ENCODE measurements at places on chromosomes 7 and 10.

DNA sequence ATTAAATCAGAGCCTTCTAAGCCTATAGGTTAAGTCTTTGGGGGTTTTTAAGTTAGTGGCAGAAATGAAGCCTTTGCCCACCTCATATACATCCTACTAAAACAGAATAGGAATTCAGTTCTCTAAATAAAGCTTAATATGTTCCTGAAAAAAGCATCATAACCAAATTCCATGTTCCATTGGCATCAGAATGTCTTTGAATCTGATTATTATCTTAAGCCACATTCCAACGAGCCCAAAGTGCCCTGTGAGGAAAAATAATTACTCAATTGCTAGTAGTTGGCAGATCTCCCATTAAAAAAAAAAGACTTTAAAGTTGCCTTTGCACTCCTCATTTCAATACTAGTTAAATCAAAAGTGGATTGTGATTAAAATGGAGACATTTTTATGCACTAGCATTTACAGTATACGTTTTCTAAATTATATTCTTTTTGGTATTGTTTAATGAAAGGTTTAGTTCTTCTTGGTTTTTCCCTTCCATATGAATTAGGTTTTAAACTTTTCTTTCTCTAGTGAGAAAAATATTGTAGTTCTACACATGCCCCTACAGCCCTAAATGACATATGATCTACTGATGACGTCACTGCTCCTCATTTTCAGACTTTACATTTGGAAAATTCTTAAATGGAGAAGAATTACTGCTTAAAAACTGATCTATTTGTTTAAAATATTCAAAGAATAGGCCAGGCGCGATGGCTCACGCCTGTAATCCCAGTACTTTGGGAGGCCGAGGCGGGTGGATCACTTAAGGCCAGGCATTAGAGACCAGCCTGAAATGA, 54.3 kb upstream of the CABCOCO1 start:
- DNase-seq: no peak

DNA sequence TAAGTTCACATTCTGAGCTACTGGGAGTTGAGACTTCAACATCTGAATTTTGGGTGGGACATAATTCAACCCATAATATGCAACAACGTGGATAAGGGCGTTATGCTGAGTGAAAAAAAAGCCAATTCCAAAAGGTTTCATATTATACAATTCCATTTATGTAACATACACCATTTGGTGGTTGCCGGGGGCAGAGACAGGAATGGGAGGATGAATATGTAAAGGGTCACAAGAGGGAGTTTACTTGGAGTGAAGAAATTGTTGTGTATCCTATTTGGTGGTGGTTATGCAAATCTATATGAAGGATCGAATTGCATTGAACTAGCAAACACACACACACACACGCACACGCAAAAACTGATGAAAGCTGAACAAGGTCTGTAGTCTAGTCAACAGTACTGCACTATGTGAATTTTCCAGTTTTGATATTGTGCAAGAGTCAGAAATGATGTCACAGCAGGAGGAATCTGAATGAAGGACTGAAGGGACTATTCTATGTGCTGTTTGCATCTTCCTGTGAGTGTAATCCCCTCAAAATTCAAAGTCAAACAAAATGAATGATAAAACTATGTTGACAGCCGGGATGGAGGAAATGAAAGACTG, 249.2 kb upstream of the HABP2 start:
- no peak for DNase-seq

DNA sequence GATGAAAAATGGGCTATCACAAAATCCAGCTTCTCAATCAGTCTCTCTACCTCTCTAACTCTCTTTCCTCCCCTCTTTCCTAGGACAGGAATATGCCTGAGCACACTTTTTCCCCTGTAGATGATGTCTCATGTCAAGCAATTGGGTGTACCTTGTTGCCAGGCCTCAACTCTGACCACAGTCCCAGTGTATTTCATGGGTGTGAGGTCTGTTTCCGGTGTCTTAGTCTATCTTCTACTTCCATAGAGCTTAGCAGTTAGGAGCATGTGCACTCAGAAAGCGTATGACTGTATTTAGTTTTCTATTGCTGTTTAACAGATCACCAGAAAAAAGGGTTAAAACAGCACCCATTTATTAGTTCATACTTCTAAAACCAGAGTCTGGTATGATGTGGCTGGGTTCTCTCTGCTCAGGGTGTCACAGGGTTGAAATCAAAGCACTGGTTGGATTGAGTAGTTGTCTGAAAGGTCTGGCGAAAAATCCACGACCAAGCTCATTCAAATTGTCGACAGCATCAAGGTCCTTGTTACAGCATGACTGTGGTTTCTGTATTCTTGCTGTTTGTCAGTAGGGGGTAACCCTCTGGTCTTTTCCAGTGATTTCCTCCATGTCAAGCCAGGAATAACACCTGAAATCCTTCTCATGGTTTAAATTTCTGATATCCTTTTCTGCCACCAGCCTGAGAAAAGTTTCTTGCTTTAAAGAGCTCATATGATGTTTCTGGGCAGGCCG, 130.0 kb downstream of the THSD7A start:
- DNase-seq: no peak

DNA sequence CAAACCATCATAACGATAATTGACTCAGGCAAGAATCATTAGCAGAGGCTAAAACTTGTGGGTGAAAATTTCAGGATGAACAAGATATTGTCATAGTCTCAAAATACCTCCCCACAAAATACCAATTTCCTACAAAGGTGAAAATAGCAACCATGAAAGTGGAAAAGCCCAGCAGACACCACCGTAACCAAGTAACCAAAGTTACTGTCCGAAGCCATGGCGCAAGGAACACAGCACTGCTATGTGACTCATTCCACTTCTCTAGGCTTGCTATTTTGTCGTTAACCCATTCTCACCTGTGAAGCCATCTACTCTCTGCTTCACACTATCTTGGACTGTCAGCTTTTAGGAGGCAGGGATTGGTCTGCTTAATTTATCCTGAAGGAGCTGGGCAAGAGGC, 113.8 kb upstream of the CACUL1 start:
- DNase-seq: no peak

DNA sequence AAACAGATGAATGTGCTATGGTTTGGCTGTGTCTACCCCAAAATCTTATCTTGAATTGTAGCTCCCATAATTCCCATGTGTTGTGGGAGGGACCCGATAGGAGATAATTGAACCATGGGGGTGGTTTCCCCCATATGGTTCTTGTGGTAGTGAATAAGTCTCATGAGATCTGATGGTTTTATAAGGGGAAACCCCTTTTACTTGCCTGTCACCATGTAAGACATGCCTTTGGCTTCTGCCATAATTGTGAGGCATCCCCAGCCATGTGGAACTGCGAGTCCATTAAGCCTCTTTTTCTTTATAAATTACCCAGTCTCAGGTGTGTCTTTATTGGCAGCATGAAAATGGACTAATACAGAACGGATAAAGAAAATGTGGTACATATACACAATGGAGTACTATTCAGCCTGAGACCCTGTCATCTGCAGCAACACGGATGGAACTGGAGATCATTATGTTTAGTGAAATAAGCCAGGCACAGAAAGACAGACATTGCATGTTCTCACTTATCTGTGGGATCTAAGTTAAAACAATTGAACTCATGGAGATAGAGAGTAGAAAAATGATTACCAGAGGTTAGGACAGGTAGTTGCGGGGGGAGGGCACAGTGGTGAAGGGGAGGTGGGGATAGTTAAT, 587.6 kb upstream of the NRP1 start:
- no peak for DNase-seq

DNA sequence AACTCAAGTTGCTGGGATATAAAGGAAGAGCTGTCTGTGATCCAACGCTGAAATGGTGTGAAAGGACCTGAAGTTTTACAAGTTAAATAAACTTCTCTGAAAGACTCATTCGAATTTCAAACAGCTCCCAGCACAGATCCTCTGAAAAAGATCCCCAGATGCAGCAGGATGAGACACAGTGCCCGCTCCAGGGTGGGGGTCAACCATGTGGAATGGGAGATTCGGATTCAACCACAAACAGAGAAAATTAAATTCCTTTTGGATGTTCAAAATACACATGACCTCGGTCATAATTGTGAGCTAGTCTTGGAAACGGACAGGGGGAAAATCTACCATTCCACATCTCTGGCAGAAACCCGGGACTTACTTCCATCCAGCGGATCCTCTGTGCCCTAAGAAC, 119.6 kb downstream of the PRKAG2 start:
- DNase-seq: no peak

- peak; percentile 43 for DNase-seq
Measured at GRCh38 chr10:87842776-87843497, 20.4 kb downstream of the KLLN start.

DNA sequence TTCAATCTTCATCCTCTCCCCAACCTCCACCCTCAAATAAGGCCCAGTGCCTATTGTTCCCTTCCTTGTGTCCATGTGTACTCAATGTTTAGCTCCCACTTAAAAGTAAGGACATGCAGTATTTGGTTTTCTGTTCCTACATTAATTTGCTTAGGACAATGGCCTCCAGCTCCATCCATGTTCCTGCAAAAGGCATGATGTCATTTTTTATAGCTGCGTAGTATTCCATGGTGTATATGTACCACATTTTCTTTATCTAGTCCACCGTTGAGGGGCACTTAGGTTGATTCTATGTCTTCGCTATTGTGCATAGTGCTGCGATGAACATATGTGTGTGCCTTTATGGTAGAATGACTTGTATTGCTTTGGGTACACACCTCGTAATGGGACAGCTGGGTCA, 7.2 kb upstream of the NEUROG3 start:
- no peak for DNase-seq

DNA sequence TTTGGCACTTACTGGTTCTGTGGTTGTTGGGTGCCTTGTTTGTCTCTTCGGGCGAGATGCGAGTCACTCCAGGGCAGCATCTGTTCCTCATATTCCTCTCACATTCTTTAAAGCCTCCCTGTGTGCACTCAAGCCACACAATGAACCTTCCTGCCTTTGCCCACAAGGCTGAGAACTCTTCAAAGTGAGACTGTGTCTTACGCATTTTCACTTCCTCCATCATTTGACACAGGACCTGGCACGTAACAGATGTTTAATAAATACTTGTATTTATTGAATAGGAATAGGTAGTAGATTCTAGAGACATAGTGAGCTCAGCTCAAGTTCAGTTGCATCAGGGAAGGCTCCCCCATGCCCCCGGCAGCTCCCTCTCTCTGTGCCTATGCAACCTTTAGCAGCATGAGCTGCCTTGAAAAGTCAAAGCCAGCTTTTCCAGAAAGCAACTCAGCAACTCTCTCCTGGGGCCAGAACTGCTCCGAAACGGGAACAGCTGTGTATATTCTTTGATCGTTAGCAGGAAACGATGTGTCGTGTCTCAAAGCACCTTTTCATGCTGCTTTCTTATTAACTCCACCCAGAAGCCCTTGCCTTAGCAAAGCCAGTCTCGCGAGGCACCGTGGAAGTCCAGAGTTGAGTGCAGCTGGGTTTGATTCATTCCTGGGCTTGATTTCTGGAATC, 97.5 kb downstream of the PFKFB3 start:
- DNase-seq: no peak

GRCh38 chr7:128939861-128940410, 2.2 kb downstream of the IRF5 start:
- no peak for DNase-seq

DNA sequence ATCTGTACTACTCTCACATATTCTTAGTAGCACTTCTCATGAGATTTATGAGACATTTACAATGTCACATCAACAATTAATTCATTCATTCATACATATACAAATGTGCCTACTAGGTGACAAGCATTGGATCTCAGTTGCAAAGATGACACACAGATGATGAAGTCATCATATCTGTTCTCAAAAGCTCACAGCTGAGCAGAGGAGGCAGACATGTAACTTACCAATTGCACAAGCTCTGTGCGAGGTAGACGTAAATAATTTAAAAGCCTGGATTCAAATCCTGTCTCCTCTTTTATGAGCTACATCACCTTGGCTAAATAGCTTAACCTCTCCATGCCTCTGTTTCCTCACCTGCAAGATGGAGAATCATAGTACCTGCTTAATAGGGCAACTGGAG, 109.4 kb upstream of the FAM133B start:
- no peak for DNase-seq

GRCh38 chr7:32658034-32658433, 162.7 kb downstream of the AVL9 start:
- no peak for DNase-seq

DNA sequence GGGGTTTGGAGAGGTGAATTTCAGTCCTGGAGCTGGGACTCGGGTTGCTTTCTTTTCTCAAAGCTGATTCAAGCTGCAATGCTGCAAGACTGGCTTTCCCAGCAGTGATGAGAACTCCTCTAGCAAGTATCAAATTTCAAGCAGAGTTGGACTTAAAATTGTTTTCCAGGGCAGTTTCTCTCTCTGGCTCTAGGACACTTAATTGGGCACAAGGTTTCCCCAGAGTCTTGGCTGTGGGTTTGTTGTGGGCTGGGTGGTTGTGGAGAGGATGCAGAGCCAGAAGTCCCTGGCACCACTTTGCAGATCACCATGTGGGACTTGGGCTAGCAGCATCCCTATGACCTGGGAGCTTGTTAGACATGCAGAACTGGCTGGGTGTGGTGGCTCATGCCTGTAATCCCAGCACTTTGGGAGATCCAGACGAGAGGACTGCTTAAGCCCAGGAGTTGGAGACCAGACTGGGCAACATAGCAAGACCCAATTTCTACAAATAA, 16.8 kb downstream of the AKR1B15 start:
- DNase-seq: no peak

- DNase-seq: no peak
Measured at GRCh38 chr10:6574664-6575176, 5.4 kb downstream of the PRKCQ start.

DNA sequence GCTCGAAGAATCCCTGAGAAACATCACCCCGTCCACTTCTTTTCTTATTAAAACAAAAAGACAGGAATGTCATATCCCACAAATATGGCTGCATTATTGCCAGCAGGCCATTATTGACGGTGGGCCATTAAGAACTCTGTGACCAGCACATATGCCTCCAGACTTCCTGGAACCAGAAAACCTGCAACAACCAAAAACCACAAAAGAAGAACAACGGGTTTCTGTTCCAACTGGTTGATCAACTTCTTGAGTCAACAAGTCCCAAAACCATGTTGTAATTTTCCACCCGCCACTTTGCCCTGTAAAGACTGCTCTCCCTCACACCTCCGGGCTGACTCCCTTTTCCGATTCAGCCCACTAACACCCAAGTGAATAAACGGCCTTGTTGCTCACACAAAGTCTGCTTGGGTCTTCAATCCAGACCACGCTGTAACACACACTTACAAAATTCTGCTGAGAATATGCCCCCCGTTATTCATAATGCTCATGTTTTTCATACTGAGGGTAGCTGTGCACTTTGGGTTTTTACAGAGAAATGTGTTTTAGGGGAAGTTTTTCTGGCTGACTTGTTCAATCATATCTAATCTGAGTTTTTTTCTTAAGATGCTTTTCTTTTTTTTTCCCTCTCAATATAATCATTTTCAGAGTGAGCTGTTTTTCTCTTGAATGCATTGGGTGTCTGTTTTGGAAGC, 20.7 kb downstream of the ZNF107 start:
- DNase-seq: no peak
